ENCODE measurements at places on chromosomes 7 and 10. TPM values are rescaled to one million over a fixed set of nuclear protein-coding genes. Genes with fewer than 3 reads are reported as not detected.

GRCh38 chr7:1931951-1932270 lies 261.8 kb downstream of the ELFN1 start:
- no peak for DNase-seq

DNA sequence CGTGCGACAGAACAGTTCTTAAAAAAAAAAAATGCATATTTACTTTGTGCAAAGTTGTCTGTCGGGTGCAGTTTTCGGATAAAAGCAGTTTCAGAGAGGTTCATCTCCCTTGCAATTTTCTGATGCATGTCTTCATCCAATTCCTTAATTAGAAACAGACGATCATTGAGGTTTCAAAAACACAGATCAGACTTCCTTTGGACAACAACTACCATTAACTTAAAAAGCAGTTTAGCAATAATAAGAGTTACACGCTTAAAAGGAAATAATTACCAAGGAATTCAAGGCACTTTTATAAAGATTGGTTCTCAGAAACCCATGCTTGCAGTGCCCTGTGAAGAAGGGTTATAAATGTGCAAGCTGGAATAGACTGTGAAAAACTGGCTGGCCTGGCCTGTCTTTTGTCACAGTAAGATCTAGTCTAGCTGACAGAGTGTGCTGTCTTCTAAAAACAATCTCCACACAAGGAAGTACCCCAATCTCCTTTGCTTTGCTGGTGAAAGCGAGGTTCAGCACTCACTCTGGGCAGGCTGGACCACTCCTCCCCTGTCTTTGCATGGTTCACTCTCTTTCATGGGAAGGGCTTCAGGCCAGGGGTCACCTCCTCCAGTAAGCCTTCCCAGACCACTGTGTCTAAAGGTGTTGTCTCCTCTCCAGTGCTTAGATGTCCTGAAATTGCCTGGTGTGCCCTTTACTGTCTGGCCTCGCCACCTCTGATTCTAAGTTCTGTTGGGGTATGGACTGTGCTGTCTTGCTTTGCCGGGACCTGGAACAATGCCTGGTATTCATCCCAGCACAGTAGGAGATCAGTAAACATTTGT lies 34.8 kb upstream of the HNRNPH3 start:
- no peak for DNase-seq

DNA sequence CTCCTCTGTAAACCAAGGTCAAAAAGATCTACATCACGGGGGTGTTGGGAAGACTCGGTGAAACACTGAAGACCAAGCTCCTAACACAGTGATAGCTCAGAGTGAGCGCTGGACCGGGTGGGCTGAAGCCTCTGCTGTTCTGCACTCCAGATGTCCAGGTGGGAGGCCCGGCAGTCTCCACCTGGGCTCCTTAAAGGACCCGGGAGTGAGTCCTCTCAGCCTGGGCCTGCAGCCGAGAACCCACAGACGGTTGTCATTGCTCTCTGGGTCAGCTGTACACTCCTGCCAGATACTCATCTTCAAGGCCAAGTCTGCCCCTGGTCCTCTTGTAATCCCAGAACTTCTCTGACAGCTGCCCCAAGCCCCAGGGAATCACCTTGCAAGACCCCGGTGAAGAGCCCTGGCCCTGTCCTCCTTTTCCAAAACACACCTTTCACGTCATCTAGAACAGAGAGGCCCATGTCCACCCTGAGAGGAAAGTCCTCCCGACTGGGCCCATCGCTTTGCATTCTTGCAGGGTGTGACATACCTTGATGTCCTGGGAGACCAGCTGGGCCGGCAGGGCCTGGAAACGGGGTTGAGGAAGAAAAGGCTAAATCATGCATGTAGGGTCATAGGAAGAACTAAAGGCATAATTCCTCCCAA lies 43.7 kb downstream of the COL17A1 start:
- DNase-seq: no peak

- DNase-seq: no peak
Observed at GRCh38 chr10:125708971-125709503, 10.5 kb upstream of the EDRF1 start.

DNA sequence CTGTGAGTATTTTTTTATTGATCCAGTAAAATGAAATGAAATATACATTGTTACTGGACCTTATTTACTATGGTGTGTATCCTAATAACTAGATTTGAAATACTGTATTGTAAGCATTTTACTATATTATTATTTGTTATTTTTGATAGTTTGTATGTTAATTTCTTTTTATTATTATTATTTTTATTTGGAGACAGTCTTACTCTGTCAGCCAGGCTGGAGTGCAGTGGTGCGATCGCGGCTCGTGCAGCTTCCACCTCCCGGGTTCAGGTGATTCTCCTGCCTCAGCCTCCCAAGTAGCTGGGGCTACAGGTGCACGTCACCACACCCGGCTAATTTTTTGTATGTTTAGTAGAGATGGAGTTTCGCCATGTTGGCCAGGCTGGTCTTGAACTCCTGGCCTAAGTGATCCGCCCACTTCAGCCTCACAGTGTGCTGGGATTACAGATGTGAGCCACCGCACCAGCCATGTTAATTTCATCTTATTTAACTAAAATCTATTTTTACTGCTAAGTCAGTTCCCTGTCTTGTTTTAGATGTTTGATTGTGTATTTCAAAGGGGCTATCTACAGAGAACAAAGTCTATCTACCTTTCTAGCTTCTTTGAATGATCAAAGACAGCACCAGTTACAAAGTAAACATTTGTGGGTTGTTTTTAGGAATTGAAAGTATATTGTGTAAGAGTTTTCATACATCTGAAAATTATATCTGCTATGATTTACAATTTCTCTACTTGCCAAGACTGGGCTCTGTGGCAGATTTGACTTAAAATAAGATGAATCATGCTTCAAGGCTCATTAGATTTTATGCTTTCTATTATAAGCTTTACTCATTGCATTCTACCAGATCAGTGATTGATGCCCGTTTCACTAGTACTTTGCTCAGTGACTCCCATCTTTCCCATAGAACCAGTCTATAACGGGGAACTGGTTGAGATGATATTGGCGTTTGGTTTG lies 41.6 kb downstream of the CDC123 start:
- DNase-seq: no peak

GRCh38 chr7:105567821-105568220 lies 13.5 kb downstream of the EFCAB10 start:
- DNase-seq: no peak

DNA sequence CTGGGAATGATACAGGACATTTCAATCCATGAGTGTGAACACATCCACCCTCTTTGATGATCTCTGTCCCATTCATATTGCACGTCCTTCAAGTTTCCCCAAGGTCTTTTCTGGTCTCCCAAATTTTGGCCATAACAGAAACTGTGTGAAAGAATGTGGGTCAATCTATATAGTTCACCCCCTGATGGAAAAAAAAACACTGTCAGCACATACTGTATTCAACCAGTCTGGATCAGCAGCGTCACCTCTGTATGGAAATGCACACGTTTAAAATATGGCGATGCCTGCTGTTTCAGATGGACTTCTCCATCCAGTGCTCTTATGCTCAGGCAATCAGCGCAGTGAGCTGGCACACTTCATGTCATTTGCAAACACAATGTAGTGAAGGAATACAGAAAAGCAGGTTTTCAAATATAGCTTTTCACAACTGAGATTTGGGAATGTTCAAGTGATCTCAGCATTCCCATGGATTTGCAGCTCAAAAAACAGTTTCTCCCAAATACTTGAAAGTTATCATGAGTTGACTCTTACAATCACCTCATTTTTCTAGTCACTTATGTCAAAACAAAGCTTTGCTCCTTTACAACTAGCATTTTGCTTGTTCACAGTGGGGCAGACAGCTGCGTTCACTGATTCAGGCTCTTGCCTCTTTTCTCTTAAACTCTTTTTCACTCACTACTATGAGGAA lies 61.1 kb downstream of the FAM13C start:
- no peak for DNase-seq

DNA sequence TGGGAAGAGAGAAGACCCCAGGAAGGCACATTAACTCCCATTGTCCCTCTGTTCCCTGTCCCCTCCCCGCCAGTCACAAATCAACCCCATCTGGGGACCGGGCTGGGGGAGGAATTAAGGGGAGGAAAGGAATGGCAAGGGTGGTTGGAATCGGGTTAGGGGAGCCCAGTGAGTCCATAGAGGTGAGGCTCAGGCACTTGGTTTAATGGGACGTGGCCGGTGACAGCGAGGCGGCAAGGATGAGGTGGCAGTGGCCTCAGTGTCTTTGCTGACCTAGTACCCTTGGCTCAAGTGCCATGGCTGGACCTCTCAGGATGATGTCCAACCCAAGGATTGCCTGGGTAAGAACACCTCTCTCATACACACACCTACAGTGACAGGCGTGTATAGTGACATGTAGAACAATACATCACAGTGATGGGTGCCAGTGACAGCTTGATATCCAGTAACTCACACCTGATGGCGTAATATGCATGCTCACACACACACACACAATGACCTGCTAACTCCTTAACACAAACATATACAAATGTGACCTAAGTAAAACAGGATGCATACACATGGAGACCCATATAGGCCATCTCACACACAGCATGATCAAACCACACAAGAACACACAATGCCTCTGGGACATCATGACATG lies 12.3 kb downstream of the KCNIP2 start:
- no peak for DNase-seq

GRCh38 chr7:4500812-4501211 lies 181.3 kb upstream of the FOXK1 start:
- DNase-seq: no peak

GRCh38 chr10:30870896-30871295 lies 160.8 kb downstream of the ZNF438 start:
- no peak for DNase-seq

The MBLAC1 gene
- 2.1 TPM for total RNA-seq

The SPDYE11 gene
- not detected for total RNA-seq

The SH2D4B gene
- 0.20 TPM for total RNA-seq

The TRPV5 gene
- total RNA-seq: not detected

The ZNF117 gene
- total RNA-seq: 4.2 TPM

Data from activated CD8-positive, alpha-beta T cell treated with anti-CD3 and anti-CD28 coated beads for 36 hours (primary cell).